ENCODE measurements at places on chromosomes 3 and 15.
A peak's percentile ranks its signal among the peaks of the same experiment; 100 is the strongest.

DNA sequence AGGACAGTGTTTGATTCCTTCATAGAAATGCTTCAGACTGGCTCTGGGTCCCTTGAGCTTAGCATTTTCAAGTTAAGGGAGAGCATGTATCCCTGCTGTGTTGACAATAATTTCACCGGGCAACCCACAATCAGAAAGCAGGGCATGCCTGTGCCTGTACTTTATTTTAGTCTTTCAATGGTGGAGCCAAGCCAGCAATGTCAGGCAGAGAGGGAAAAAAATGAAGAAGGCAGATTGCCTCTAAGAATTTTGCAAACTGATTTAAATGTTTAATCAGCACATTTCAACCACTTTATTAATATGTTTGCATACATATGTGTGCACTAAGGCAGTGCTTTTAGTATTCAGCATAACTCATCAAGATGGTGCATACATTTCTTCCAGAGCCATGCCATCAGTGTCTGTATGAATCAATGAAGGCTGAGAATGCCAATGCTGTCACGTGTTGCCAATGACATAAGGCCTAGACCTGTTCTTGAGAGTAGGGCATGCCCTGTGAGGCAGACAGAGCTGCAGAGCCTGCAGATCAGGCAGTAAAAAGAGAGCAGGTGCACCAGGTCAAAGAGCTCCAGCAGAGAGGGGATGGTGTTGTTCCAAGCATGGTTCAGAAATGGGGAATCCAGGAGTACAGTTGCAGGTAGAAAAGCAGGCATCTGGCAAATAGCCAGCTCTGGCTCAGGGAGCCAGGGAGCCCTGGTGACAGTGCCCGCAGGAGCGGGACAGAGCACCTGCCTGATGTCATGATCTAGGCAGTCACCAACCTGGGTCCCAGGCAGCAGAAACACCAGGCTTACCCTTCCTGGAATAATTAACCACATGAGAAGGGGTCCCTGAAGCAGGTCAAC, 508.5 kb downstream of the GABRG3 start:
- no peak for DNase-seq

DNA sequence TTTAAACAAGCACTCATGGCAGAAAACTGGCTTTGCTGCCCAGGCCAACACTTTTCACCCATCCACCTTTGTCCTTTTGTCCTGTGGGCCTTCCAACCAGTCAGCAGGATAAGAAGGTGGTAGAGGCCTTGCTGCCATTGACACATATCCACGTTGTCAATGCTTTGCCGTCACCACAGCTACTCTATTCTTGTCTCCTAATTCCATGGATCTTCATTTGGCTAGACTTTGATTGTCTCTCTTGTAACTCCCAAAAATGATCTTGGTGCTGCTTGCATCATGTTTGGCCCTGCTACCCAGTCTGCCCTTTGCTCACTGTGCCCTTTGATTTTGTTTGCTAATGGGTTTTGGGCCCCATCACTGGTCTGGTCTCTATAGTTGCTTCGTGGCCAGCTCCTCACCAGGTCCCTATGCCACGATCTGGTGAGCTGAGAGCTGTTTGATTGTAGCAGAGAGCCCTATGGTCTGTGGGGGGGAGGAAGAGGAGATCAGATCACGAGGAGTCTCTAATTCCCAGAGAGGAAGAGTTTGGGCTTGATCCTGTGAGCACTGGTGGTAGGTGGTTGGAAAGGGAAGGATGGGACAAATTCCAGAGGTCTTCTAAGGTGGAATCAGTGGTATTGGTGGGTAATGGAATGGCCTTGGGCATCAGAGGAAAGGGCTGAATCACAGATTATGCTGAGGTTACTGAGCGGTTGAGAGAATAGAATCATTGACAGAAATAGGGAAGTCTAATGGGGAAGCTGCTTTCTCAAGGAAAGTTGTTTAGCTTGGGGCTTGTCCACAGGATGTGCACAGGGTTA, 40.3 kb downstream of the ABHD2 start:
- DNase-seq = no peak

DNA sequence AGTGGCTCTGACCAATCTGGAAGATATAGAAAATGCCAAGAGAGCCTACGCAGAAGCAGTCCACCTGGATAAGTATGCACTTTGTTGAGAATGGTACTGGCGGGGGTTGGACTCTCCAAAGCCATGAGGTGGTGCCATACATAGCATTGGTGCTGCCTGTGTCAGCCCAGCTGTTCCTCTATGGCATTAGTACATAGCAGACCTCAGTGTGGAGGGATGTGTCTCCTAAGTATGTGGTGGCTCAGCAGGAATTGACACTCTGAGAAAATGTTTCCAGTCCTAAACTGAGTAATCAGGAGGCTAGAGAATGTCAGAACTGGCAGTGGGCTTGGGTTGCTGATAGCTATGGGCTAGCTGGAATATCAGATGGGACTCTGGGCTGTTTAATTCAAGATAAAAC, 48.4 kb downstream of the ADPGK start:
- no peak for DNase-seq

DNA sequence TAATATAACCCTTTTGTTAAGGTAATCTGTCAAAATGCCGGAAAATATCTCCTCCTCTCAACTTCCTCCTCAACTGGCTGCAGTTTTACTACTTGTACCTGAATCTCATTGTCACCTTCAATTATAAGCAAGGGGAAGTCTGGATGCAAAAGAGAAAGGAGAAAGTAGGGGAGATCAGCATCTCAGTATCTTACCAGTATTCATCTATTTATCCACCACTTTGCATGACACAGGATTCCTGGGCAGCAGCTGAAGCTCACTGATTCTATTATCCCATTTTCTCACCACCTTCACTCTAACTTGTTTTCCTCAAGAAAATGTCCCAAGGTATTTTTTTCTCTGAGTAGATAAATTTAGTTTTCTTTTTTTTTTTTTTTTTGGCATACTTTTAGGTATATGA, 440.5 kb upstream of the CBLB start:
- DNase-seq = no peak

GRCh38 chr3:124658270-124658669, 72.0 kb upstream of the UMPS start:
- DNase-seq = no peak

DNA sequence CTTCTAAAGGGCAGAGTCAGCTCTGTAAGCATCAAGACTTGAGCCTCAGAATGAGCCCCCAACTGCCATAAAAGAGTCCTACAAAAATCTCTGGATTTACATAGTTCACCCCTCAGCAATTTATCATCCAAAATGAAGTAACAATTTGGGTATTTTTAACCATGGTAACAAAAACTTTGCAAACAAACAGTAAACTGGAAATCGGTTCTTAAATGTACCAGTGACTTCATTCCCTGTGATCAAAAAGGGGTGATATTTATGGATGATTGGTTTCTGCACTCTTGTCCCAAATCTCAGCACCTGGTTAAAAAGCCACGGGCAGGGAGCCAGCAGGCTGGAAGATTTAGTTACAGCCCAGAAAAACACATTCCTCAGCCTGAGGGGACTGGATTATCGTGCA, 73.6 kb downstream of the TFG start:
- DNase-seq = no peak

DNA sequence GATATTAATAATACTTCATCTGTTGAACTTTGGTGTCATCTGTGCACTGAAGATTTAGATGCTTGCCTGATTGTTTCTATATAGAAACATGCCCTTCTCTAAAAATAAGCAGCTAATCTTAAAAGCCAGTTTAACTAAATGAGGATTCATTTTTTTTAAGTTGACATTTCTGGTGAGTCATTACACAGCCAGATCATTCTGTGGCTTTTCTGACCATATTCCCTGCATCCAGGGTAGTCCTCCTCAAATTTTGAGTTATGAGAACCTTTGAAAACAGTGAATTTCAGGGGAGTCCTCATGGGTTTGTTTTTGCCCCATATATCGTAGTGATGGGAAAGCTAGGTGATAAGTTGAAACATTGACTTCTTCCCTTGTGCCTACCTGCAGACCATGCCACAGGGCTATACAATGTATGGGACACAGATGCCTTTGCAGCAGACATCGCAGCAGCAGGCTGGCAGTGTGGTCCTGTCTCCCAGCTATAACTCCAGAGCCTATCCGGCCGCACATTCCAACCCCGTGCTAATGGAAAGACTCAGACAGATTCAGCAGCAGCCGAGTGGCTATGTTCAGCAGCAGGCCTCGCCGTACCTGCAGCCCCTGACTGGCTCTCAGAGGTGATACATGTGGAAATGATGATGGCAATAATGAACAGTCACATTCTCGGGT, 26.5 kb upstream of the P2RY12 start:
- DNase-seq = no peak

- no peak for DNase-seq
These were observed 76.2 kb downstream of the DCUN1D1 start for GRCh38 chr3:182904164-182904563.

- DNase-seq = no peak
These were observed at the start of gene GPR160 for GRCh38 chr3:170037463-170038433. TSS of gene GPR160 (plus strand) at chr3:170037995. CDS start at chr3:170083973, 45,978 bp downstream.

- DNase-seq = no peak
These were observed 47.5 kb downstream of the CORO2B start for GRCh38 chr15:68626283-68626682.

DNA sequence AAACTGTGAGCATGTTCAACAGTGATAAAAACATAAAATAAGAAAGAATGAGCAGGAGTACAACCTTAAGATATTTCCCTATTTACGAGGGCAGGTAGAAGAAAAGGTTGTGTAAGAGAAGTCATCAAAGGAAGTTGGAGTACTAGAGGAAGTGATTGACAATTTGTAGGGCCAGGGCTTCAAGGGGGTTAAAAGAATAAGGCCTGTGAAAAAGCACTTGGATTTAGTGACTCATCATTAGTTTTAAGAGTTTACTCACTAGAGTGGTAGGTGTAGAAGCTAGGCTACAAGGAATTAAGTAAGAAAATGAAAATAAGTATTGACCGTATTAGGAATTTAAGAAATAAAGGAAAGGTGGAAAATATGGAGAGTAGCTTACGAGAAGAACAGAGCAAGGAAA, 23.6 kb downstream of the KCNMB3 start:
- peak; percentile 2 for DNase-seq

- no peak for DNase-seq
These were observed 89.8 kb downstream of the KLHL25 start for GRCh38 chr15:85704720-85705429.

- DNase-seq = no peak
These were observed 42.3 kb upstream of the ROPN1 start for GRCh38 chr3:124034016-124034843.

GRCh38 chr15:67579164-67579563, 36.7 kb downstream of the MAP2K5 start:
- DNase-seq = no peak

All from HS-5 (cell line).